ENCODE measurements at places on chromosomes 3 and 15.

- DNase-seq = no peak
Observed at GRCh38 chr3:148847351-148847750, 17.7 kb upstream of the CPA3 start.

- no peak for DNase-seq
Observed at GRCh38 chr3:17845026-17845812, 102.8 kb upstream of the TBC1D5 start.

GRCh38 chr3:196604548-196604947 is 34.9 kb upstream of the NRROS start:
- DNase-seq = no peak

GRCh38 chr3:150449169-150449721 is 41.1 kb downstream of the TSC22D2 start:
- no peak for DNase-seq

DNA sequence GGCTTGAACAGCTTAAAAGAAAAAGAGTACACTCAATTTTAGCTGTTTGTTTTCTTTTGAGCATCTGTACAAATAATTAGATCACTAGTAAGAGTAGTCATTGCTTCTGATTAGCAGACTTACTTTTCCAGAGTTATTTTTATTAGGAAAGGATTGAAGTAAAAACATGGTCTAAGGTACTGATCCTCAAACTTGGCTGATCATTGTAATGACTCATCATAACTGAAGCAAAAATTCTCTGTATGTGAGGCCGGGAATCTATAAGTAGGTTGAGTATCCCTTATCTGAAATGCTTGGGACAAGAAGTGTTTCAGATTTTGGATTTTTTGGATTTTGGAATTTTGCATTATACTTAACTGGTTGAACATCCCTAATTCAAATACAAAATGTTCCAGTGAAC is 12.4 kb downstream of the NMD3 start:
- no peak for DNase-seq

- DNase-seq = no peak
Observed at GRCh38 chr3:140273542-140274195, 338.7 kb downstream of the CLSTN2 start.

- DNase-seq = peak; percentile 37
Observed at GRCh38 chr15:69718916-69719315, 266.3 kb downstream of the RPLP1 start.

- no peak for DNase-seq
Observed at GRCh38 chr15:40918799-40919392, 10.2 kb upstream of the DLL4 start.

DNA sequence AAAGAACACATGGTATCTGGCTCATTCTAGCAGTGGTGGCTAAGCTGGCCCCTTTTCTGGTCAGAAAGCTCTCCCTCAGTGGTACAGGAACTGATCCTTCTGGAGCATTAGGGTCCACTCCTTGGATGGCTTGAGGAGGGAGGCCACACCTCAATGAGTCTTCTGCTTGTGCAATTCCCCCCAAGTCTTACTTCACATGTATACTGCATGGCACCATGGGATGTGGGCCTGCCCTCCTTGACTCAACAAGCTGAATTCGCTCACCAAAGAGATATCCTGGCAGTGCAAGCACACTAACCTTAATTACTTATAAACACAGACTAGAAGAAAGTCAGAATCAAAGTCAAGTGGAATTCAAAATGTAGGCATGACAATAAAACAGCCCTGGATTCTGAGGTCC is 133.8 kb upstream of the SLC2A2 start:
- no peak for DNase-seq
